ELF-1 (cell line): ENCODE measurements at places on chromosomes 4 and X.
A peak's percentile ranks its signal among the peaks of the same experiment; 100 is the strongest.

DNA sequence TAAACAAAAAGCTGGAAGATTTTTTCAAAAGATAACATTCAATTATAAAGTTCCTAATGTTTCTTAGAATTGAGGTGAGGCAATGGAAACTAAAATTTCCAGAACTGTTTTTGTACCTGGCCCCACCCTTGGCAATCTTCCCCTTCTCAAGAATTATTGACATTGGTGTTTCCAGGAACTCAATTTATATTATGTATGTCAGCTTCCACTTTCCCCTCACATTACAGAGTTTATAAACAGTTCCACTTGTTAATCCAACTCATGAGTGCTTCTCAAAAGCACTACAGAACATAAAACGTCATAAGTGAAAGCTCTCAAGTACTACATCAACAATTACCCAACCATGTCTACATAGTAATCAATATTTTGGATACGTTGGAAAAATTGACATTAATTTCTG is 107.4 kb downstream of the FAM13A start:
- no peak for DNase-seq

DNA sequence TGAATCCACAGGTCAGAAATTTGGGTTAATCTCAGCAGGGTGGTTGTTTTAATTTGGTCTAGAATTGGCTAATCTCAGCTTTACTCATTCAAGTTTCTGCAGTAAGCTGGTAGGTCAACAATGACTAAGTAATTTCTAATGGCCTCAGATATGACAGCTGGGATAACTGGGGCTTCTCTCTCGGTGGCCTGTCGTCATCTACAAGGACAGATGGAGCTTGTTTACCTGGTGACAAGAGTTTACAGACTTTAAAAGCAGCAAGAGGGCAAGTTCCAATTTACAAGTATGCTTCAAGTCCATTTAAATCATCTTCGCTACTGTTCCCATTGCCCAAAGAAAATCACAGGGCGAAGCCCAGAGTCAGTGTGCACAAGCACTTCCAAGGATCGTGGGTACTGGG is 453.9 kb downstream of the PDHA2 start:
- no peak for DNase-seq

GRCh38 chr4:91256043-91256442 is 1047.7 kb upstream of the GRID2 start:
- peak; percentile 59 for DNase-seq

- peak; percentile 72 for DNase-seq
Observed at GRCh38 chrX:53089224-53089842, 4.6 kb upstream of the KANTR start.

- DNase-seq = no peak
Observed at GRCh38 chrX:110408949-110409588, 50.4 kb downstream of the RTL9 start.

GRCh38 chr4:84041426-84041825 is 457.7 kb downstream of the NKX6-1 start:
- DNase-seq = no peak

DNA sequence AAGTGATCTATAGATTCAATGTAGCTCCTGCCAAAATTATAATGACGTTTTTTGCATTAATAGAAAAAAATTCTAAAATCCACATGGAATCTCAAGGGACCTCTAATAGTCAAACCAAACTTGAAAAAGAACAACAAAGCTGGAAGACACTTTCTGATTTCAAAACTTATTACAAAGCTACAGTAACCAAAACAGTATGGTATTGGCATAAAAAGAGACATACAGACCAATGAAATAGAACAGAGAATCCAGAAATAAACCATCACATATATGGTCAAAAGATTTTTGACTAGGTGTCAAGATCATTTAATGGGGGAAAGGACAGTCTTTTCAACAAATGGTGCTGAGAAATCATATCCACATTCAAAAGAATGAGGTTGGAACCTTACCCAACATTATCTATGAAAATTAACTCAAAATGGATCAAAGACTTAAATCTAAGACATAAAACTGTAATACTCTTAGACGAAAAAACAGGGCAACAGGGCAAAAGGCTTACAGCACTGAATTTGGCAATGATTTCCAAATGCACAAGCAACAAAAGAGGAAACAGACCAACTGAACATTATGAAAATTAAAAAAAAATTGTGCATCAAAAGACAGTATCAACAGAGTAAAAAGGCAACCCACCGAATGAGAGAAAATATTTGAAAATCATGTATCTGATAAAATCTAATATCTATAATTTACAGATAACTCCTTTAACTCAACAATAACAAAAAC is 3.9 kb downstream of the FBXO8 start:
- DNase-seq = no peak

- DNase-seq = no peak
Observed at GRCh38 chrX:19624739-19625138, 109.4 kb upstream of the MAP3K15 start.

DNA sequence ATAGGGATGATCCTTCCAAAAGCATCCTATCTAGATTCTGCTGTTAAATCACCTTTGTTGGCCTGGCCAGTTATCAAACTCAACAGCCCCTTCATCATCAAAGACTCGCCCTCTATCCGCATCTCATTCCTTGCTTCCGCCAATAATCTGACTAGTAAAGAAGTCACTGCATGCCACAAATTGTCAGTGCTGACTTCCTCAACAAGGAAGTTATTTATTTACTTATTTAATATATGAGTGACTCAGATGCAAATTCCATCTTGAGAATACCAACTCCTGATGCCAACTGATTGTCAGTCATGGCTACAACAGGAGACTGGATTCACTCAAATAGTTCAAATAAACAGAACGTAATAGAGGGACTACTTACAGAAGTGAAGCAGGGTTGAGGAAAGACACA is 283.8 kb downstream of the TRIML1 start:
- no peak for DNase-seq

DNA sequence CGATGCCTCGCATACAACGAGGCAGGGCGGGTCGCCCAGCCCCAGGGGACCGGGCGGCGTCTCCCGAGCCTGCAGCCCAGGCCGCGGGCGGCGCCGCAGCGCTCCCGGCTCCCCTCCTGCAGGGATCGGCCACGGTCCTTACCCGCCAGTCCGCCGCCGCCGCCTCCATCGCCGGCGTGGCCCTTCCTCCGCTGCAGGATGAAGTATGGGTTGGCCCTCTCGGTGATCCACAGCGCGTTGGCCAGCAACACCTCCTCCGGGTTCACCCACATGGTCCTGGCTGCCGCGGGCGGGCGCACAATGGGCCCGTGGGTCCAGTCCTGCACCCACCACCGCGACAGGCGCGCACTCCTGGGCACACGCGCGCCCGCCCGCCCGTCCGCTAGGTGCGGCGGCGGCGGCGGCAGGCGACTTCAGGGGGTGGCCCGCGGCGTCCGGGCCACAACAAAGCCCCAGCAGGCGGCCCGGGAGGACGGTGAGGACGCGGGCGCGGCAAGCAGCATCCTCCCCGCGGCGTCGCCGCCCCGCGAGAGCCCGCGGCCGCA is 339 bp downstream of the TBC1D9 start:
- DNase-seq = peak; percentile 82

GRCh38 chrX:21734175-21734574 is 23.7 kb downstream of the SMPX start:
- DNase-seq = peak; percentile 82

DNA sequence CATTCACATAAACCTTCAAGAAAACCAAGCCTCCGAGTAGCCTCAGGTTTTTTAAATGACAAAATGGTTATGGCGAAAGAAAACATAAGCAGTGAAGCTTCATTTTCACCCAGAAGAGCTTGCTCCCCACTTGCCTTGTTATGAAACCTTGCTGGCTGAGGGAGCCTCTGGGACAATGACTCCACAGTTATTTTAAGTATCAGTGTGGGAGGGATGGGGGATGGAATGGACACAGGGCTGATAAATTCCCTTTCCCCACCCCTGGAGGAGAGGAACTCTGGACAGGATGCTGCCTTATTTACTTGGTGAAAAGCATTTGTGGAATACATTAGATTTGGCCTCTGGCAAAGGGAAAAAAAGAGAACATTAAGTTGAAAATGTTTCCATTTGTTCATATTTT is 220.7 kb upstream of the CNKSR2 start:
- DNase-seq = no peak
